CD8-positive, alpha-beta memory T cell (primary cell): ENCODE measurements at places on chromosomes 5 and 9.

- no peaks in the 10 kb centered on the region for H3K36me3 ChIP-seq
- peaks cover 4% of the 10 kb centered on the region for H3K4me1 ChIP-seq
- H3K27ac ChIP-seq, result no peak overlapping the region
- H3K27me3 ChIP-seq, result no peaks in the 10 kb centered on the region
Observed at GRCh38 chr9:125679597-125680189, 27.3 kb downstream of the MAPKAP1 start.

GRCh38 chr5:89703817-89704216, 705.7 kb downstream of the CETN3 start:
- no peak for DNase-seq
- no peak overlapping the region for H3K27ac ChIP-seq
- no peaks in the 10 kb centered on the region for H3K36me3 ChIP-seq
- no peak overlapping the region for H3K4me3 ChIP-seq
- H3K27me3 ChIP-seq, result no peaks in the 10 kb centered on the region

DNA sequence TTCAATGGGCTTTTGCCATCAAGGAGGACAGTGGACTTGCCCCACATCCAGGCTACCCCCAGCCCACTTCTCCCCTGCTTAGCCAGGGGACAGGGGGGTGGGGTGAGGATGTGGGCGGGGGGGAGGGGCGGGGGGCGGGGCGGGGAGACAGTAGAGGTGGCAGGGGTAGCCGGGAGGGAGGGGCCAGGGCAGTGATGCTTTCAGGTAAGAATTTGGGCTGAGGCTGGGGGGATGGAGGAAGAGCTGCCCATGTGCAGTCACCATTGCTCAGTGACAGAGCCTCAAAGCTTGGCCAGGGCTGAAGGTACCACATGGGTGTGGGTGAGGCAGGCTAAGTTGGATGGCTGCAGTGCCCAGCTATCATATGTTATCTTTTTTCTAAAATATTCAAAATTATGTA, 40.7 kb upstream of the HNRNPA0 start:
- H3K27me3 ChIP-seq, result no peaks in the 10 kb centered on the region
- H3K4me3 ChIP-seq, result no peak overlapping the region

DNA sequence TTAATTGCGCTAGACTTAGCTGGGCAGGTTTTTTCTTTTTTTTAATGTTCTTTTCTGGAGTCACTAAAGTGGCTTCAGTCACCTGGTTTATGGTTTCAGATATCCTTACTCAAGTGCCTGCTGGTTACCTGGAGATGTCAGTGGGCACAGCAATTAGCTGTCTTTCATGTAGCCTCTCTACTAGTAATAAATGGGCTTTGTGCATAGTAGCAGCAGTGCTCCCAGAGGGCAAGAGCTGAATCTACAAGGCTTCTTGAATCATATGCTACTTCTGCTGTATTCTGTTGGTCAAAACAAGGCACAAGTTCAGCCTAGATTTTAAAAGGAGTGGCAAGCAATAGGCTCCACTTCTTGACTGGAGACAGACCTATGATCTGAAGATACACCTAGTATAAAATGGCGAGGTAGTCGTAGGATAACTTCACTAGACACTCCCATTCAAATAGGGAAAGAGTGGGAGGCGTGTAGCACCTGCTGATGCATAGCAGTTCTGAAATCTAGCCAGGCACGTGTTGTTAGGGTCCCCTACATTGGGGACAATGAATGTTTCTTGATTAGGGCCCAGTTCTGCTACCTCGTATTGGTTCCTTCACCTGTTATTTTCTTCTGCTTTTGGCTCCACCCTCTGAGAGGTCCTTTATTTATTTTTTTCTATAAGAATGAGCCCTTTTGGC, 7.0 kb downstream of the SCAMP1 start:
- H3K4me3 ChIP-seq, result no peak overlapping the region
- no peak overlapping the region for H3K27ac ChIP-seq
- H3K27me3 ChIP-seq, result no peaks in the 10 kb centered on the region

DNA sequence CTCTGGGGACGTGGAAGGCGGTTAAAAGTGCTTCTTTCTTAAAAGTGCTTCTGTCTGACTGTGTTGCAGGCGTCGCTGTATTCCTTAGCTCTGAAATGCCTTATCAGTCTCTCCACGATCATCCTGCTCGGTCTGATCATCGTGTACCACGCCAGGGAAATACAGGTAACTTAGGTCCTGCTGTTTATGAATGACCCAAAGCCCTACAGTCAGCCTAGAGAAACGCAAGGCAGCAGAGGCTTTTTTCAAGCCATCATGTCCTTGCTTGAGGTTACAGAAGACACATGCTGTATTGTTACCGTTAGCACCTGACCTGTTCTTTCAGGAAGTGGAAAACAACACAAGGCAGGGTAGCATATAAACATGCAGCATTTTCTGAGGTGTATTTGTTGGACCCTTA, 2.0 kb downstream of the KCNN2 start:
- H3K4me3 ChIP-seq, result no peak overlapping the region
- peaks cover 8% of the 10 kb centered on the region for H3K27me3 ChIP-seq
- H3K36me3 ChIP-seq, result no peaks in the 10 kb centered on the region
- DNase-seq, result no peak

DNA sequence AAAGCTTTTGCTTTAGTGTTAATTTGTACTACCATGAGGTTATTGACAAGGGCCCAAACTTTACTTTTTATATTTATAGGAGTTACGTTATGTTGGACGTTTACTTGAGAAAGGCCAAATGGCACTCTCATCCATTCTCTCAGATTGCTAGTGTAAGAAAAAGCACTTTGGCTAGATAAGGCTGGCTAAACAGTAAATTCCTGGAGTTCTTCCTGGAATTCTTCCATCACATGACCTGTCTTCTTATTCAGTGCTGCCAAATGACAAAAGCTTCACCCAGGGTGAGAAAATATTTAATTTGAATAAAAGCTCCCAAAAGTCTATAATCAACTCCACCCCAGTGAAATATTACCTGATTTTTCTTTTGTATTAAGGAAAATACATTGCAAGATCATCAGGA, 1568.9 kb upstream of the ACO1 start:
- H3K4me1 ChIP-seq, result no peaks in the 10 kb centered on the region
- H3K27me3 ChIP-seq, result no peaks in the 10 kb centered on the region
- no peaks in the 10 kb centered on the region for H3K36me3 ChIP-seq
- H3K4me3 ChIP-seq, result no peak overlapping the region
- no peak for DNase-seq

DNA sequence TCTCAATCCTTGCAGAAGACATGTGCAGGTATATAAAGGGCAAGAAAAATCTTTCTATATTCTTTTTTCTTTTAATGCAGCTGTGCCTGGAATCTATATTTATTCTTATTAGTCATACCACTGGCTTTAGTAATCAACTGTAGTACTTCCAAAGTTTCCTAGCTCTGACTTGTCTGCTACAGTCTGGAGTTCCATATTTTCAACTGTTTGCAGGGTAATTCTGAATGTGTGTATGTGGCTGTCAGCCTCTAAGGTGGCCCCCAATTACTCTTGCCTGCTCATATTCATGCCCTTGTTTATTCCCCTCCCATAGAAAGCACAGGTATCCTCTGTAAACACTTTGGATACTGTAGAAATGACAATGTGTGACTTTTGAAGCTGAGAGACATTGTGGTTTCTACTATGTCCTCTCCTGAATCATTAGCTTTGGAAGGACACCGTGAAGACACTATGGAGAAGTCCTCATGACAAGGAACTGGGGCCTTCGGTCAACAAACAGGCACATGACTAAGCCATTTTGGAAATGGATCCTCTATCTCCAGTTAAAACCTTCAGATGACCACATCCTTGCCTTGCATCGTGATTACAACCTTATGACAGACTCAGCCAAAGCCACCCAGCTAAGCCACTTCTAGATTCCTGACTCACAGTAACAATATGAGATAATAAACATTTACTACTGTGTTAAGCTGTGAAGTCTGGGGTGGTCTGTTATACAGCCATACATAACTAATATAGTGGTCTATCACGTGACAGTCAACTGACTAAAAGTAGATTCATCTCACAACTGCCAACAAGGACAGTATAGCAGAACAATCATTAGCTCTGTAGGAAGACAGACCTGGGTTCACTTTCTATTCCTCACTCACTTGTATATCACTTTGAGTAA, 49.5 kb upstream of the SUSD1 start:
- peak overlapping the region; percentile 35 for H3K27ac ChIP-seq
- peaks cover 31% of the 10 kb centered on the region for H3K36me3 ChIP-seq
- no peak for DNase-seq
- no peak overlapping the region for H3K4me3 ChIP-seq

GRCh38 chr5:608429-609370, 3.4 kb upstream of the CEP72 start:
- no peak overlapping the region for H3K4me3 ChIP-seq
- H3K27me3 ChIP-seq, result no peaks in the 10 kb centered on the region
- no peak overlapping the region for H3K27ac ChIP-seq
- no peak for DNase-seq
- H3K36me3 ChIP-seq, result no peaks in the 10 kb centered on the region

DNA sequence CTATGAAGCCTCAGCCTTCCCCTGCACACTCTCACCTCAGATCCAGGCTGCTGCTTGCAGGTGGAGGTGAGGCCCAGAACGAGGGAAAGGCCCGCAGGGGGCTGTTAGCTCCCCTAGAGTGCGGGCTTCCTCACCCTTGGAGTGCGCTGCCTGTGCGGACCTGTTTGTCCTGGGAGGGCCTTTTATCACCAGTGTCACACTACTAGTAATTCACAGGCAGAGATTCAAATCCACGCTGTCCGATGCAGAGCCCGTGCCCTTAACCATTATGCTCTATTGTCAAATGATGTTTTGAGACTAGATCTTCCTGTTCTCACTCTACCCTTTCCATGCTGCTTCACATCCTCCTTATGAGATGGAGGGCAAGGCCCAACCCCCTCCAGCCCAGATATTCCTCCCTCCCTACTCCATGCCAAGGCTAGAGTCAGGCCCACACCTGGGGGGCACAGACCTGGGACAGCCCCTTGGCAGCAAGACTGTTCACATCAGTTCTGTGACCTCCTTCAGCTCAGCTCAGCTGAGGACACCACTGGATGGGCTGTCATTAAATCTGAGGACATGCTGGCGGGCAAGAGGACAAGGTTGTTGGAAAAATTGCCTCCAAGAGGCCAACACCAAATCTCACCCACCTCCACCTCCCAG, 112.8 kb upstream of the SPOCK1 start:
- no peaks in the 10 kb centered on the region for H3K4me1 ChIP-seq
- H3K36me3 ChIP-seq, result no peaks in the 10 kb centered on the region
- H3K27me3 ChIP-seq, result no peaks in the 10 kb centered on the region
- no peak for DNase-seq

GRCh38 chr9:5628530-5629311, at the start of gene RIC1:
Gene RIC1, plus strand, starts transcription at chr9:5629107. Its CDS starts 203 bp downstream, at chr9:5629310.
- no peaks in the 10 kb centered on the region for H3K27me3 ChIP-seq
- peak within 1 kb of the TSS; percentile 68 for H3K4me3 ChIP-seq
- peak; percentile 90 for DNase-seq
- peak within 1 kb of the TSS; percentile 81 for H3K27ac ChIP-seq

- H3K36me3 ChIP-seq, result no peaks in the 10 kb centered on the region
- peaks cover 3% of the 10 kb centered on the region for H3K4me1 ChIP-seq
- no peaks in the 10 kb centered on the region for H3K27me3 ChIP-seq
- DNase-seq, result no peak
Observed at GRCh38 chr5:142817949-142818431, 47.8 kb downstream of the ARHGAP26 start.

DNA sequence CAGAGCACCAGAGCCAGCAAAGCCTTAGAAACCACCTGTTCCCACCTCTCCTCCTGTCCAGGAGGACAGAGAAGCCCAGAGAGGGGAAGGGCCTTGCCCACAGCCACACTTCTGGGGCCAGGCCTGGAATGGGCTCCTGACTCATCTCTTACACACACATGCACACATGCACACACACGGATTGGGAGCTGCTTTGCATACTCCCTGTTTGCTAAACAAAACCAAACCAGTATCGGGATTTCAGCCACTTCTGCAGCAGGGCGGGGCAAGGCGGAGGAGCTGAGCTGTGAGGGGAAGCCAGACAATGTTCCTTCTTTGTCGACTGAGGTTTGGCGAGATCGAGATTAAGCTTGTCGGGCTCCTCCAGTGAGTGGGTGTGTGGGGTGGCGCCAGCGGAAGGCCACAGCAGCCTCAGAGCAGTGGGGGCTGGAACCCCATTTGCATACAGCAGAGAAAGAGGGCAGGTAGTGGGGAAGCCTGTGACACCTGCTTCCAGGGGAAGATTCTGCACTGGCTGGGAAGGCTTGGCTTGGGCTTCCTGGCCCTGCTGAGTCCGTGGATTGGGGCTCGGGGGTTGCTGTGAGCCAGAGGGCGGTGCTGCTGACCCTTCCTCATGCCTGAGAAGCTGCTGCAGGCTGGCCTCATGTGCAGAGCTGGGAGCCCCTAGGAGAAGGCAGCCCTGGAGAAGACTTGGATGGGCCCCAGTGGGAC, 16.1 kb downstream of the GFI1B start:
- no peaks in the 10 kb centered on the region for H3K4me1 ChIP-seq
- no peak overlapping the region for H3K4me3 ChIP-seq
- H3K27ac ChIP-seq, result no peak overlapping the region
- H3K27me3 ChIP-seq, result no peaks in the 10 kb centered on the region

DNA sequence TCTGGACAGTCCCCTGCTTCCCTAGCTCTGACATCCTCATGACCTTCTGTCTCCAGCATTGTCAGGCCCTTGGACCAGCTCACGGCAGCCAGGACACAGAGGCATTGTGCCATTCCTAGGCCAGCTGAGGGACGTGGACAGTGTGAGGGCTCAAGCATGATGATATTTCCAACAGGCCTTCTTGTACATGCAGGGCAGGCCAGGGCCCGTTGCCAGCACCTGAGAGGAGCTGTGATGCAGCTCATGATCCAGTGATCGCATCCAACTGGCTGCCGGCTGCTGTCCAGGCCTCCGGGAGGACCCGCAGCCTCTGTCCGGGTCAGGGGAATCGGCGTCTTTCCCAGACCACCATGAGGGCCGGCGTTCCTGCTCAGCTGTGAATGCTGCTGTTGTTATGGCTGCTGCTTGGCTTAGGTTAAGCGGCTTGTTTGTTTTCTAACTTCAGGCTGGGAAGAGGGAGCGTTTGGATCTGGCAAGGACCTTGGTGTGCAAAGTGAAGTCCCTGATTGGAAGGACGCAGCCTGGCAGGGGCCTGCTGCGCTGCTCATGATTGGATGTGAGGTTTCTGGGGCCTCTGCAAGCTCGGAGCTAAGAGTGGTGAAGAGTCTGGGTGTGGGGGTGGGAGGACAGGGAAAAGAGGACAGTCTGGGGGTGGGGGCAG, 53.8 kb downstream of the PDZD2 start:
- H3K4me3 ChIP-seq, result no peak overlapping the region
- no peak for DNase-seq
- no peaks in the 10 kb centered on the region for H3K4me1 ChIP-seq
- no peaks in the 10 kb centered on the region for H3K36me3 ChIP-seq
- no peak overlapping the region for H3K27ac ChIP-seq
- no peaks in the 10 kb centered on the region for H3K27me3 ChIP-seq
